Liver (tissue), 10 donors: ENCODE measurements at places on chromosomes 6 and 20. TPM values are rescaled to one million over a fixed set of nuclear protein-coding genes. Genes with fewer than 3 reads are reported as not detected.

The SCRT2 gene
- not detected for polyA plus RNA-seq

The NRSN1 gene
- polyA plus RNA-seq = not detected

The APOBEC2 gene
- polyA plus RNA-seq = 2.3 TPM

GRCh38 chr6:167553736-167554119 lies 228.8 kb downstream of the TTLL2 start:
- DNase-seq = no peak

GRCh38 chr6:52489881-52490280 lies 69.7 kb downstream of the EFHC1 start:
- DNase-seq = no peak

- no peak for DNase-seq
Observed at GRCh38 chr20:9129756-9130155, 60.9 kb downstream of the PLCB4 start.

- no peak for DNase-seq
Observed at GRCh38 chr6:166008441-166009369, 158.9 kb downstream of the TBXT start.

DNA sequence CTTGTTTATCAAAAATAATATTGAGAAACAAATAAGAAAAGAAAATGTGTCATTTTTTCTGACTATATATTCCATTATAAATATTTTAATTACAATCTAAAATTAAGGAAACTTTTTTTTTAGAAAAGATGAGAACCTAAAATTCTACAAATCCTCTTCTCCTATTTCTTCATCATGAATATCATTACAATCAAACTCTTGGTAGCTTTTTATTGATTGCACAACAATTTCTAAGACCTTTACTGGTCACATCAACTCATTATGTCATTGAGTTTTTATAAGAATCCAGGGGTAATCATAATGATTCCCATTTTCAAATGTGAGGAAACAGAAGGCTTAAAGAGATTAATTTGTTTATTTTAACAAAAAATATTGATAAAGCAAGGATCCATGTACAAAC lies 841.0 kb downstream of the FRK start:
- DNase-seq = no peak

GRCh38 chr20:59005523-59006166 lies 1.4 kb downstream of the CTSZ start:
- no peak for DNase-seq

DNA sequence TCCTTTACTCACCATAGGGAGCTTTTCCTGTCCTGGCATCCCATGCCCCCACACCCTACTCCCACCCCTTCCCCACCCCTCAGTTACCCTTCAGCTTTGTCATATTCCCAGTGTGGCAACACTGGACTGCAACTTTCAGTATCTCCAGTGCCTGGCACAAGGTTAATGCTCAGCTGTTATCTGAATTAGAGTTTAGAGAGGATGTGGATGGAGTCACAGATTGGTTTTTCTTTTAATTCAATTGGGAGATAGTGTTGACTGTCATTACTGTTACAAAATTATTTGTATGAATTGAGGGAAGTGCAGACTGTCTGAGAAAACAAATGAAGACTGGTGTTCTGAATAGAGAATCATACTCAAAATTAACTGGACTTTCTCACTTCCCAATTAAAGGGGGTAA lies 89.9 kb downstream of the TULP4 start:
- no peak for DNase-seq

DNA sequence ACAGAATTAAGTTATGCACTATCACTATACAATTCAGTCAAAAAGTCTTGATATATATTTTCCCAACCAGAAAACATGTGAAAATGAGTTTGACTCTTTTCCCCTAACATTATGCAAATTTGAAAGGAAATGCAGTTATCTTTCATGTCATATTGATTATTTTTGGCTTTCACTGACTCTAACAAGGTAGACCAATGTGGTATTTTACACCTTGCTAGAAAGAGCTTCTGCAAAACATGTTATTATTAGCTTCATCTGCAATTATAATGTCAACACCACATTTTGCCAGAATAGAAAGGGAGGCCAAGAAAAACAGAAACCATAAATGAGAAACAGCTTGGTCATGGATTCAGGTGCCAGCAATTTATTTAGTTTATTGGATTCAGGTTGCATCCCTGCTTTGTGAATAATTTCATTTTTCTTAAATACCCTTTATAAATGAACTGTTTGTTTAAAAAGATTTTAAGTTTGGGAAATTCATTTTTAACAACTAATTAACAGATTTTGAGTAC lies 226.1 kb upstream of the GJE1 start:
- no peak for DNase-seq

- no peak for DNase-seq
Observed at GRCh38 chr6:155272353-155273232, 8.8 kb downstream of the CLDN20 start.
